ENCODE measurements at places on chromosomes 13 and 19.

- DNase-seq: no peak
Measured at GRCh38 chr13:41130356-41130755, 2.2 kb downstream of the KBTBD6 start.

GRCh38 chr13:73259061-73260017 lies 200.5 kb downstream of the KLF5 start:
- no peak for DNase-seq

DNA sequence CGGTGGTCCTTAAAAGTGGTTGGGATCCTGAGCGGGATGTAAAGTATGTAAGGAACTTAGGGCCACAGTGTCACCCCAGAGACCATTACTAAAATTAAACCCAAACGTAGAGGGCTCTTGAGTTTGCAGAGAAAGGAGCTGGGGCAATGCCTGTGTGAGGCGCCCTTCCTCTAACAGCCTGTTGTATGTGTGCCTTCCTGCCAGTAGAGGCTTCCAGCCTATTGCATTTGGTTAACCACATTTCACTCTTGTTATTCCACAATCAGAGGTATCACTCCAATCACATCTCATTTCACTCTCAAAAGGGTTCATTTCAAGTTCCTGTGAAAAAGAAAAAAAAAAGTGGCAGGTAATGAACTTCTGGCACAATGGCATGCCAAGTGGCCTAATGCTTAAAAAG lies 29.4 kb downstream of the DIAPH3 start:
- no peak for DNase-seq

DNA sequence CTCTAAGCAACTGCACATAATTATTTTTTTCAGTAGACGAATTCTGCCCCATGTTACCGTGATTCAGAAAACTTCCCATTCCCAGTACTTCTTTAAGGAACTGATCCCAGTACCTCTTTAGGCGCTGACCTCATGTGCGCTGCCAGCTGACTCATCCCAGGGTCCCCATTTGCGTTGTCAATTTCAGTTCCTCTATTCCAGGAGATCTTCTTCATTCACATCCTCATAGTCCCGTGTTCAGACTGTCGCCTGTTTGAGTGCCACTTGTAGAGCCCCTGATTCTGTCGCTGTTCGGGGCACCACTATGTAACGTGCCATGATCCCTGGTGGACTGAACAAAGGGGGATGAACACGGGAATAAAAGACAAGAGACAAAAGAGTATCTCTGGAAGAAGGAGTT lies 16.4 kb downstream of the FPR3 start:
- DNase-seq: no peak

DNA sequence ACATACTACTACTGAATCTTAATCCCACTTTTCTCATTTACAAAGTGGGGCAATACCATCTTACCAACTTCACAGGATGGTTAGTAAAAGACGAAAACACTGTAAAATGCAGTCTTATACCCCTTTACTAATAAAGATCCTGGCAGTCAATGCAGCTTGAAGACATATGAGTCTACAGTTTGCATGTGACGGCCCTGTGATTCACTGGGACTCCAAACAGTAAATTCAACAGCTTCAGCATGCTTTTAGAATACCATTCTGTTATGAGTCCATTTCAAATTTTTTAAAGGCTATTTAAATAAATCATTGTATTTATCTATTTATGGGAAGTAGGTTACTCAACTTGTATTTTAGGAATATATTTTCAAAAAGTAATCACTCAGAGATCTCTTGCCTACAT lies 629.1 kb downstream of the LIG4 start:
- DNase-seq: no peak

DNA sequence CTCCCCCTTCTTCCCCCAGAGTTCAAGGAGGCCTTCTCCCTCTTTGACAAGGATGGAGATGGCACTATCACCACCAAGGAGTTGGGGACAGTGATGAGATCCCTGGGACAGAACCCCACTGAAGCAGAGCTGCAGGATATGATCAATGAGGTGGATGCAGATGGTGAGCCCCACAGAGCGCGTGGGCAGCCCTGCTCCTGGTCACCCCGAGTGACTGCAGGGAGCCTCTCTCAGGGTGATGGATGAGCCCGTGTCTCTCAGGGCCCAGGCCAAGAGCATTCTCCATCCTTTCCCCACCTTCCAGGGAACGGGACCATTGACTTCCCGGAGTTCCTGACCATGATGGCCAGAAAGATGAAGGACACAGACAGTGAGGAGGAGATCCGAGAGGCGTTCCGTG lies 7.0 kb downstream of the CALM3 start:
- no peak for DNase-seq
